ENCODE measurements at places on chromosomes 6 and 20. TPM values are rescaled to one million over a fixed set of nuclear protein-coding genes. Genes with fewer than 3 reads are reported as not detected.

GRCh38 chr20:63007646-63008488 is 1.1 kb upstream of the BHLHE23 start:
- no peak for DNase-seq

DNA sequence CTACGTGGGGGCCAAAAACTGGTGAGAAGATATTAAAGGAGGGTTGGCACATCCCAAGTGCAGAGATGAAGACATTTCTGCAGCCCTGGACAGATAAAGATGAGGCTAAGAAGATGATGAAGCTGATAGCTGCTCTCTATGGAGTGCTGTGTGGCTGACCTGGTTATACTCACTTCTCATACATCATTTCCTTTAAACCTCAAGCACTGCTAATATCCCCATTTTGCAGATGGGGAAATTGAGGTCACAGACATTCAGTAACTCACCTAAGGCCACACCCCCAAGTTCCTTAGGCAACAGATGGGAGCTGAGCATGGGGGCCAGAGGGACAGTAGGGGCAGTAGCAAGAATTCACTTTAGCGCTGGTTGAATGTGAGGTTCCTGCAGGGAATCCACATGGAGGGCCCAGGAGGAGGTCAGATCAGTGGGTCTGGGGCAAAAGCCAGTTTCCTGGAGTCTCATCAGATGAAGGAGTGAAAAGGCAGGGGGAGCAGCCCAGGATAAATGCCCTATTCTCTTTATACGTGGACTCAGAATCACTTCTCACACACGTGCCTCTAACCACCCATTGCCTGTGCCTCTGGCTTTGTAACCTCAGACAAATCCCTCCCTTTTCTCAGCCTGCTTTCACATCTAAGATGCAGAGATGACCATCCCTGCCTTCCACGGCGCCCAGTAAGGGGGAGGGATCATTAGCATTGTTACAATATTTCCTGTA is 125.8 kb downstream of the NFATC2 start:
- no peak for DNase-seq

DNA sequence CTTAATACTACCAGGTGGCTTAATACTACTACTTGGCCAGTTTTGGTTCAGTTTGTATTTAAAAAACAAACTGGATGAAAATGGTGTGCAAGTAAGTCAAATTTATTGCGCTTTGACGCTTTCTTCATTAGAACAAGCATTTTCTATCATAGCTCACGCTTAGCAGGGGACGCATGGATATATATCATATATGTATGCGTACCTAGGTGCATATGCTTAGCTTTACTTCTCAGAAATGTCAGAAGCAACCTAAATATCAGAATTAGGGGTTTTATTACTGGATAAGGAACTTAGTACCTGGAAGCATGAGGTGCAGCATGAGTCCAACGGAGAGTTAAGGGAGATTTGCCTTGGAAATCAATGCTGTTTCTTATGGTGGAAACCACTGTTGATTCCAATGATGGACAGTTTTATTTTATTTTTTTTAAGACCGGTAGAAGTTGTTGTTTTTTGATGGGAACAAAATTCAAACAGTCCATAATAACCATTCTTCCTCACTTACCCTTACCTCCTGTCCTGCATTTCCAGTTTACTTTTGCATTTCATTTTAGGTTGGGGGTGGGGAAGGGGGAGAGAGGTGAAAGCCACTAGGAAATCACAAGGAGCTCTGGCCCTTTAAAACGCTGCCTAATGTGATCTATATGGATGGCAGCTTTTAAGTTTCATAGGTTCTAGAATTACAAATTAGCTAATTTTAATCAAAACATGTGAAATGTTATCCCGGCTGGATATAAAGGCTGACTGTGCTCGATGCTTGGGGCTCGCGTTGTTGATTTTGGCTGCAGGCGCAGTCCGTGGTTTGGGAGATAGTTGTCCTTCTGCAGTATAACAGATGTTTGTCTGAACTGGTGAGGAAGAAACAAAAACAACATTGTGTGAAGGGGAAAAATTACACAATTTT is 2.1 kb downstream of the SOBP start:
- DNase-seq, result no peak

- DNase-seq, result no peak
Measured at GRCh38 chr20:24407151-24407550, 62.3 kb upstream of the SYNDIG1 start.

NMBR gene
- not detected for total RNA-seq

COX7A2 gene
- total RNA-seq, result 195 TPM

GRCh38 chr6:3409699-3410384 is 47.0 kb downstream of the SLC22A23 start:
- DNase-seq, result no peak

Measured in CD4-positive, alpha-beta T cell (primary cell).